NCI-H1417 treated with DMSO at 0.1 percent for 48 hours (cell line): ENCODE measurements at places on chromosomes 5 and 9.
A peak's percentile ranks its signal among the peaks of the same experiment; 100 is the strongest.

DNA sequence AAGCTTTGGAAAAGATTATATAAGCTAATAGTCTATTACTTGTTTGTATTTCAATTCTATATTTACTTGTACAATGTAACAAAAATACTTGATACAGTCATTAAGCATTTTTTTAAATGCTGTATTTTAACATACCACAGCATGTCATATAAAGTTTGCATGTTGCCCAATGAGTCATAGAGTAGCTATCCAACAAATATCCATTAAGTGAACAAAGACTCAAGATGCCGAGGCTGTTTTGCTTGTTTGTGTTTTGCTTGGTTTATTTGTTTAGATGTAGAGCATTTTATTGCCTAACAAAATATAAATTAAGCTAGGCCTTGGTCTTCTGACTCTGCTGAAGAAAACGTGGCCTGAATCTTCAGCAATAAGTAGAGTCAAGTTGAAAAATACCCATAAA lies 1584.3 kb upstream of the NUDT12 start:
- no peak for DNase-seq

- no peak for DNase-seq
These were observed 5.0 kb downstream of the SQSTM1 start for GRCh38 chr5:179825655-179826182.

GRCh38 chr5:1525624-1526189 lies 1.9 kb upstream of the LPCAT1 start:
- DNase-seq = no peak

- DNase-seq = no peak
These were observed 220.0 kb upstream of the ADAMTSL1 start for GRCh38 chr9:18253950-18254349.

DNA sequence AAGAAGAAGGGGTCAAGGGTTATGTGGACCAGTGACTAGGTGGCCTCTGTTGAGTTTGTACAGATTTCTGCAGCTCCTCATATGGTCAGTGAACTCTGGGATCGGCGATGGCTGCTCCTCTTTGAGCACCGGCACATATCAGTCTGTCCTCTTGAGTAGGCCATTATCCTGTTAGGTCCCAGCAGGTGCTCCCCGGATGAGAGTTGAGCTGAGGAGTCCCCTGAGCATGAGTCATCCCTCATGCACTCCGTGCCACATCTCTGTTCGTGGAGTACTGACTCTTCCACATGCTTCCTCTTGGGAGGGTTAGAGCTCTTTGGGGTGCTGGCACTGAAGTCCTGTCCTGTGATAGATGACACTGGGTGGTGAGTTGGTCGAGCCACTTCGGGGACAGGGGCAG lies 143.7 kb downstream of the PTTG1 start:
- DNase-seq = no peak

- peak; percentile 10 for DNase-seq
These were observed 151.5 kb upstream of the PITX1 start for GRCh38 chr5:135185481-135186065.

DNA sequence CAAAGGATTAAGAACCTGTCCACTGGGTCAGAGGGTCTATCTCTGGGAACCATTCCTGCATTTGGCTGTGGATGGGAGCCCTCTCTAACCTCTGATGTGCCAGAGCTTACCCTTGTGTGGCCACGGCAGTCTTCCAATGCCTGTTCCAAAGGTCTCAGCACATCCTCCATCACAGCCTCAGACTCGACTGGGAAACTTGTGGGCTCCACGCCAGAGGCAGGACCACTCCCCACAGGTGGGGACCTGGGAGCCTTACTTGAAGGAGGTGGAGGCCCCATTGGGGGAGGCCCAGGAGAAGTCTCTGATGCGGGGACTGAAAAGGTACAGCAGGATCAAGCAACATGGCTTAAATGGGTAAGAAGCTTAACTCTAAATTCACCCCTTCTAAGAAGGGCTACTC lies 4.4 kb downstream of the EIF4EBP3 start:
- DNase-seq = no peak

- no peak for DNase-seq
These were observed 26.3 kb downstream of the SPZ1 start for GRCh38 chr5:80346055-80346454.

GRCh38 chr9:136572003-136572827 lies 26.4 kb upstream of the NOTCH1 start:
- DNase-seq = no peak

DNA sequence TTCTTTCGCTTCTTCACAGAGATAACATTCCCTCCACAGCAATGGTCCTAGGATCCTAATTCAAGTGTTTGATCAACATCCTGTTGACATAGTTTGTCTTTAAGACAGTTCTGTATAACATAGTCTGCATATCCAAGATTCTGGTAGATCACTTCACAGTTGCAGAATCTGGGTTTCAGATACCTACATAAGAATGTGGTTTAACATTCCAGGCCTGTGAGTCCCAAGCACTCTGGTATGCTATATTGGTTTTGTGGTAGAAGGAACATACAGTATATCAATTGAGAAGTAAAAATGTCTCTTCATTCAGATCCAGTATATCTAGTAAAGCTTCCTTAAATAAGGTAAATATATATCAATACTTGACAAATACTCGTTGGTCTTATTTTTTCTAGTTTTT lies 914.2 kb upstream of the CDH6 start:
- no peak for DNase-seq

DNA sequence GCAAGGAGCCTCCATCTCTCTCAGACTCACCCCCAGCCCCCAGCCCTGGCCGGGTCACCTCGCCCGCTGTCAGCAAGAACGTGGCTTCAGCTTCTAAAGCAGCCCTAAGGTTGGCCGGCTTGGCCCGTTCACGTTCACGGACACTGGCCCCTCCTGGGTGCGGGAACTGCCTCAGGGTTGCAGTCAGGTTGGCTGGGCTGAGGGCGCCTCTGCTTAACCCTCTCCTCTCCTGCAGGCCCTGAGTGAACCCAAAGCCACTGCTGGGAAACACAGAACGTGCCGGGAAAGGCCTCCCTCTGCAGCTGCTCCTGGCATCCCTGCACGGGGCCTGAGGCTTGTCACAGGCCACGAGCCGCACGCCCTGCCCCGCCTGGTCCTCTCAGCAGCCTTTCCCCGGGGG lies 40.1 kb upstream of the UBAC1 start:
- no peak for DNase-seq

DNA sequence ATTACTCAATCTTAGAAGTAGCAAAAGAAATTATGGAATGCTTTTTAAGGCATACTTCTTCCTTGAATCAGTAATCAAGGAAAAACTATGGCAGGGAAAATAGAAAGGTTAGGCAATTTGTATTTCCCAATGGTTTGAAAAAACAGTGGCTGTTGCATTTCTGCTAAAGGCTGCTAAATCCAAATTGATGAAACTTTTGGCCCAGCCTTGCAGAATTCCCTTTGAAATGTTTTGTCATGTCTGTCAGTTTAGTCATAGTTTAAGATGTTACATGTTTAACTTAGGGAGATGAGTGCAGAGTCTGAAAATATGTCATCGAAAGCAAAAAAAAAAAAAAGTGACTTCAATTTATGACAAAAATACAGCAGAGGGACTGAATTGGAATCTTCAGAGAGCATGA lies 878.9 kb upstream of the WWC1 start:
- DNase-seq = no peak

GRCh38 chr5:124980163-124980941 lies 233.9 kb upstream of the ZNF608 start:
- peak; percentile 33 for DNase-seq

- DNase-seq = no peak
These were observed 42.4 kb upstream of the RICTOR start for GRCh38 chr5:39116344-39117170.

GRCh38 chr5:164422400-164422799 lies 917.0 kb downstream of the MAT2B start:
- DNase-seq = no peak

DNA sequence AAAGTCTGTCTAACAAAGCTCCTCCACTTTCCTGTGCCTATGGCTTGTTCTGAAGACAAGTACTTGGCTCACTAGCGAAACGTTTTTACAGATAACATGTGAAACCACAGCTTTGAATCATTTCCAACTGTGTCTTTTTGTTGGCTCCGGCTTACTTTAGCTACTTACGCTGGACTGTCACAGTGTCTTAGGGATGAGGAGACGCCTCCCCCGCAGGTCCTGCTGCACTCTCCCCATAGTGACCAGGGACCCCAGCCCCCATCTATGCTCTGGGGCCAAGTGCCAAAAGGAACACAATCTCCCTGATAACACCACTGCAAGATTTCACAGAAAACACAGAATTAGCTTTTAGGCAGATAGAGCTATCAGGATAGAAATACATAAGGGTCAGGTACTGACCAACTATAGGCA lies 219.1 kb downstream of the ADAMTS6 start:
- no peak for DNase-seq

- DNase-seq = no peak
These were observed 1398.7 kb downstream of the PTPRD start for GRCh38 chr9:9214066-9214465.

DNA sequence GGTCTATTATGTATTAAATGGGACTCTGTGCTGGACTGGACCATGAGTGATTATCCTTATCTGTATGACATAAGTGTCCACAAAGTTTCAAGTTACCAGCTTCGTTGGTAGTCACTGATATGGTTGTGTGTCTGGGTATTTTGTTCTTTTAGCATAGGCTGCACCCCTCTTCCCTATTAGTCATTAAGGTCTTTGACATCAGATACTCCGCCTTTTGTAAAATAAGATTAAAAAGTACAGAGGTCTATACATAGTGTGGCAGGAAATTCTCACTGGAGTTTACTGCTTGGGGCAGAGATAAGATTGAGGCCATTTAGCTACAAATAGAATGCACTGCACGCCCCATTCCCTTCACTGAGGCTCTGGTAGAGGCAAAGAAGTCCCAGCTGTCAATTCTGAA lies 99.4 kb downstream of the TMEM215 start:
- DNase-seq = no peak

- no peak for DNase-seq
These were observed 4.1 kb upstream of the NDFIP1 start for GRCh38 chr5:142104491-142104890.

DNA sequence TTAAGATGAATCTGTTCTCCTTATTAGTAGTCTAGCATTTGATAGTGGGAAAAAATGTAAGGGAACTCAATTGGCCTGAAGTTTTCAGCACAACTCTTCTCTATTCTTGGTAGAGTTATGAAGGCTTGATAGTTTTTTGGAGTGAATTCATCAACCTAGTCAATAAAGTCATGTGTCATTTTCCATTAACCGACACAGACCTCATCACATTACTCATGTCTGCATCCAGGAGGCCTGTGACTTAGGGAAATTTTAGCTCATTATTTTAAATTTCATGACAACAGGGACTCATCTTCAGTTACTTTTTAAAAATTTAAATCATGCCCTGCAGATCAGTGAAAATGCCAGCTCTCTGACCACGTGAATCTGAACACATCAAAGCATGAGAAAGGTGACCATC lies 63.3 kb downstream of the ADAMTS16 start:
- DNase-seq = no peak

DNA sequence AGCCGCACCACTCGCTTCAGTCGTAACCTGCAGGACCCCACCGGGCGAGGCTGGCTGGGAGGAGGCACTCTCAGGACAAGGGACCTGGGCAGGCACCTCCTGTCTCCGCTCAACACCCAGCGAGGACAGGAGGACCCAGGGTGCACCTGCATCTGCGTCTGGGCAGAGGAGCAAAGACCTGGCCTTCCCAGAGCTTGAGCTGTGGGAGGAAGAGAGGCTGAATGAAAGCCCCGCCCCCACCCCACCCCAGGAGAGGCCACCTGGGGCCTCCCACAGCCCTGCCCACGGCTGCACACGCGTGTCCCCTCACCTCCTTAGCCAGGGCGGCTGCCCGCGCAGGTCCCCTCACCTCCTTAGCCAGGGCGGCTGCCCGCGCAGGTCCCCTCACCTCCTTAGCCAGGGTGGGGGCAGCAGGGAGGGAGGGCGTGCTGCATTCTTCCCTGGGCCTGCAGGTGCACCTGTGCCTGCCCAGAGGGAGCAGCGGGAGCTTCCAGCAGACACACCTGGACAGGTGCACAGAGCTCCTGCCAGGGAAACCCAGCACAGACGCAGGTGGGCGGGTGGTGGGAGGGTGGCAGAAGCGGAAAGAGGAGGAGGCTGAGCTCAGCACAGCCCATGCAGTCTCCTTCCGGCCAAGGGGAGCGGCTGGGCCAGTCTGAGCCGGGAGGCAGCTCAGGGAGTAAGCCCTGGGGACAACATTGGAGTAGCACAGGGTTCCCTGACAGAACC lies 18.5 kb upstream of the SLC12A7 start:
- peak; percentile 92 for DNase-seq

DNA sequence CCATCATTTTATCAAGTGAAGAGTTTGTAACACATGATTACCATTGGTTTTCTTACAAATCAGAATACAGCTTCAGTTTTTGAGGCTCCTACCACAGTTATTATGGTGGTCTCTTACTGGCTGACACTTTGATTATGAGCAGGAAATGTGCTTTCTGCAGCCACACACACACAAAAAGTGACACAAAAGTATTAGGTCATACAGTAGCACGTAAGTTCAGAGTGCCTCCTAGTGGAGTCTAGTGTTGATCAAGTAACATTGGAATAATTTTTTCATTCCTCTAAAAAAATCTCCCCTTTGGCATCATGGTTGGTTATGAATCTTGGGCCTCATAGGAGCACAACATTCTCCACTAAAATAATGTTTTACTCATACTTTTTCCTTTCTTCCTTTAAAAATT lies 37.6 kb downstream of the PAM start:
- DNase-seq = no peak
